ENCODE measurements at places on chromosomes 12 and 14.
A peak's percentile ranks its signal among the peaks of the same experiment; 100 is the strongest.

DNA sequence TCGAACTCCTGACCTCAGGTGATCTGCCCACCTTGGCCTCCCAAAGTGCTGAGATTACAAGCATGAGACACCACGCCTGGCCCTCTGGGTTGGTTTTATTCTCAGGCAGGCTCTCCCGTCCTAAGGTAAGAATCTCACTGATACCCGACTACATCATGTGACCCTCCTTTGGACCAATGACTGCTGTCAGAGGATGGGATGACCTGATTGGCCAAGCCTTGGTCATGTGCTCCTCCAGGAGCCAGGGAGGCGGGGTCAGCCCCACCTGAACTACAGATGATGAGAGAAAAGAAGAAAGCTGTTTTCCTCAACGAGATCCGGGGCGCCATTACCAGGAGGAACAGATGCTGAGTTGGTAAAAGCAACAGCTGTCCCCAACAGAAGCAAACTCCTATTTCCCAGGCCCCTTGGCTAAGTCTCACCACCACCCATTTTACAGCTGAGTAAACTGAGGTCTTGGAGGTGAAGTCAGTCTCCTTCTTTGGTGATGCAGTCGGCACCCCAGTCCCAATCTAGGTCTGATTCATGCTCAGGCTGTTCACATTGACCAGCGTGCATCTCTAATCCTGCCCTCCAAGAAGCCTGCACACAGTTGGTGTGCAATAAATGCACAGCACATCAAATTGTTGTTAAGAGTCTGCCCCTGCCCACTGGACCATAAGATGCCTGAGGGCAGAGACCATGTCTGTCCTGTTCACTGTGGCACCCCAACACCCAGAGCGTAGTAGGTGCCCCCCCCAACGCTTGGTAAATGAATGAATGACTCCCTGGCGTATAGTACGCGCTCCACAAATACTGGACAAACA lies 118.8 kb downstream of the SCARB1 start:
- H3K4me3 ChIP-seq = no peak overlapping the region
- peaks cover 12% of the 10 kb centered on the region for H3K4me1 ChIP-seq
- peak; percentile 82 for DNase-seq

DNA sequence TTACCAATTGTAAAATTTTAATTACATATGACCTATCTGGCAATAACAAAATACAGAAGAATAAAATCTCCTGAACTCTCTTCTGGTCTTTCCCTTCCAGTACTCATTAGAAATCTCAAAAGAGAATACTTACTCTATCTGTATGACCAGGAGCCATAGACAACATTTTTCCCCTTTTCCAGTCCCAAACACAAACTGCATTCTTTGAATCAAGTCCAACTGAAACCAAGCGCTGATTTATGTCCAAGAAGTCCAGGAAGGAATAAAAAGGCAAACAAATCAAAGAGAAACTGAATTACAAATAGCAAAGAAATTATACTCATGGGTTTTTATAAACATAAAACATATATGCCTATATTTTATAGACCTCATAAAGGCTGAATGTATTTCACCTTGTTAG lies 46.7 kb downstream of the EML5 start:
- no peak for DNase-seq
- no peaks in the 10 kb centered on the region for H3K27me3 ChIP-seq
- H3K36me3 ChIP-seq = no peaks in the 10 kb centered on the region

GRCh38 chr12:113926788-113927187 lies 39.3 kb downstream of the RBM19 start:
- DNase-seq = no peak
- no peak overlapping the region for H3K27ac ChIP-seq
- H3K4me3 ChIP-seq = no peak overlapping the region
- H3K4me1 ChIP-seq = no peaks in the 10 kb centered on the region

DNA sequence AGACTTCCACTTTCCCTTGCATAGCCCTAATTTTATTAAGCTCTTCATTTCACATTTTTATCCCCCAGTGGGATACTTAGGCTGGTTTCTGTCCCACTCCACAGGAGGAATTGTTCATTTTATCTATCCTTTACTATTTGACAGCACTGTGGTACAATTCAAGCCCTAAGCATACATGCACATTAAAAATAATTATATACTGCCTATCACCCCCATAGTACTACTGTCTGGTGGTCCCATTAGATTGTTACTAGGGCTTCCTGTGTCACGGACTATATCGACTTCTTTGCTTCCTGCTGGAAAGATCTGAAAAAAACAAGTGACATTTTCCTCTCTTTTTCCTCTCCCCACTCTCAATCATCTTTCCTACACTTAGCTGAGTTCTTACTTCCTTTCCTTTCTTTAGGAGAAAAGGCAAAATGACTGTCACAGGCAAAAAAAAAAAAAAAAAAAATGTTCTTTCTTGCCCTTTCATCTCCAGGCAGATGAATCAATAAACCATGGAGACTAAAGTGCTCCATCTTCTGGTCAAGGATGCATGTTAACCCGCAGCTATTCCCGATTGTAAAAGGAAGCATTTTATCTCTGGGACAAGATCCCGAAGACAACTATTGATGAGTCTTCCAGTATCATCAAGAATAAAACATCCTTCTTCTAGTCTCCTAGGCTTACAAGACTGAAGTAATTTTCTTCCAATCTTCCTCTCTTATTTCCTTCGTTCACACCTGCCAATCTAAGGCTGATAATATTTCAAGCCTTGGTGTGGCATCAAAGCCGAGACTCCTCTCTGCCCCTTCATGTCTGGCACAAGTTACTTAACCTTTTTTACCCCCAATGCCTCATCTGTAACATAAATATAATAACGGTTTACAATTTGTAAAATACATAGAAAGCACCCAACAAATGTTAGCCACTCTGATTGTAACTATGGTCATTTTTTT lies 94.4 kb upstream of the PLEKHG7 start:
- no peaks in the 10 kb centered on the region for H3K36me3 ChIP-seq
- H3K27ac ChIP-seq = no peak overlapping the region
- H3K27me3 ChIP-seq = no peaks in the 10 kb centered on the region
- peaks cover 2% of the 10 kb centered on the region for H3K4me1 ChIP-seq
